Vein endothelial cell (primary cell): ENCODE measurements at places on chromosomes 16 and 17. TPM values are rescaled to one million over a fixed set of nuclear protein-coding genes. Genes with fewer than 3 reads are reported as not detected.

Gene TBL3
- 45.9 and 54.2 TPM in 2 replicates for total RNA-seq

Gene DOC2A
- total RNA-seq: 0.29 TPM in 1 of 2 replicates, not detected in the other

Gene PRR15L
- not detected in 2 replicates for total RNA-seq

Gene IRF8
- under 0.01 and 0.10 TPM in 2 replicates for total RNA-seq

Gene DNAJC7
- 74.8 and 84.3 TPM in 2 replicates for total RNA-seq

Gene LAT
- 0.67 and 2.3 TPM in 2 replicates for total RNA-seq

Gene ZACN
- not detected in 2 replicates for total RNA-seq

Gene ZCCHC14
- total RNA-seq: 12.2 and 13.7 TPM in 2 replicates

Gene CHP2
- total RNA-seq: not detected in 2 replicates

Gene FSCN2
- total RNA-seq: 0.57 and 1.3 TPM in 2 replicates

Gene HOXB5
- total RNA-seq: 0.33 and 0.86 TPM in 2 replicates

Gene HSD17B1
- total RNA-seq: 0.10 and 0.65 TPM in 2 replicates

Gene TBC1D3B
- 0.86 TPM in 1 of 2 replicates, not detected in the other for total RNA-seq

Gene METRNL
- total RNA-seq: 25.4 and 33.0 TPM in 2 replicates

Gene STX1B
- total RNA-seq: 0.33 and 0.48 TPM in 2 replicates

Gene ADORA2B
- total RNA-seq: 5.5 and 7.5 TPM in 2 replicates

Gene PIK3R5
- not detected in 2 replicates for total RNA-seq

Gene MT3
- total RNA-seq: not detected in 2 replicates

Gene IGSF6
- total RNA-seq: not detected in 2 replicates

Gene CLEC3A
- total RNA-seq: not detected in 2 replicates

Gene SULT1A1
- total RNA-seq: 3.2 and 7.8 TPM in 2 replicates

Gene GNPTG
- total RNA-seq: 26.6 and 30.1 TPM in 2 replicates

Gene ENPP7
- total RNA-seq: not detected in 2 replicates

Gene TERB1
- total RNA-seq: 0.10 TPM in 1 of 2 replicates, not detected in the other

Gene NATD1
- total RNA-seq: 4.2 and 5.9 TPM in 2 replicates

Gene TPPP3
- not detected in 2 replicates for total RNA-seq

Gene CTRL
- 0.57 and 0.65 TPM in 2 replicates for total RNA-seq

Gene SPIRE2
- total RNA-seq: 0.65 and 1.1 TPM in 2 replicates

Gene SOX8
- total RNA-seq: 0.48 and 0.65 TPM in 2 replicates

Gene ACAP1
- total RNA-seq: not detected in 2 replicates

Gene FAM20A
- total RNA-seq: not detected in 2 replicates

Gene ALOX12B
- total RNA-seq: not detected in 2 replicates

Gene ABCC6
- under 0.01 TPM in 1 of 2 replicates, not detected in the other for total RNA-seq

Gene CYGB
- total RNA-seq: 0.38 and 0.65 TPM in 2 replicates

Gene AURKB
- total RNA-seq: 17.6 and 26.1 TPM in 2 replicates

Gene TCAP
- total RNA-seq: 0.65 and 0.67 TPM in 2 replicates

Gene OTOP2
- not detected in 2 replicates for total RNA-seq

Gene UTS2R
- total RNA-seq: not detected in 2 replicates

Gene DNASE1L2
- 0.65 and 0.67 TPM in 2 replicates for total RNA-seq

Gene TMEM106A
- 7.4 and 9.8 TPM in 2 replicates for total RNA-seq

Gene FAM171A2
- 8.4 and 14.4 TPM in 2 replicates for total RNA-seq

Gene PGAP3
- total RNA-seq: 3.6 and 4.9 TPM in 2 replicates

Gene TLCD2
- total RNA-seq: 0.96 and 1.3 TPM in 2 replicates

Gene CHST4
- not detected in 2 replicates for total RNA-seq

Gene GFAP
- 0.86 TPM in 1 of 2 replicates, not detected in the other for total RNA-seq

Gene ITGAD
- total RNA-seq: not detected in 2 replicates

Gene PTX4
- 0.19 TPM in 1 of 2 replicates, not detected in the other for total RNA-seq

Gene CUEDC1
- total RNA-seq: 12.5 and 17.6 TPM in 2 replicates

Gene NDUFAF8
- 26.5 and 27.8 TPM in 2 replicates for total RNA-seq

Gene CARD14
- total RNA-seq: 0.10 TPM in 1 of 2 replicates, not detected in the other

Gene SAMD14
- 5.3 and 10.5 TPM in 2 replicates for total RNA-seq

Gene MYH2
- total RNA-seq: not detected in 2 replicates

Gene CHD9NB
- 0.38 and 0.65 TPM in 2 replicates for total RNA-seq

Gene ALKBH5
- total RNA-seq: 92.5 and 97.7 TPM in 2 replicates
